ENCODE measurements at places on chromosomes 16 and 17.

DNA sequence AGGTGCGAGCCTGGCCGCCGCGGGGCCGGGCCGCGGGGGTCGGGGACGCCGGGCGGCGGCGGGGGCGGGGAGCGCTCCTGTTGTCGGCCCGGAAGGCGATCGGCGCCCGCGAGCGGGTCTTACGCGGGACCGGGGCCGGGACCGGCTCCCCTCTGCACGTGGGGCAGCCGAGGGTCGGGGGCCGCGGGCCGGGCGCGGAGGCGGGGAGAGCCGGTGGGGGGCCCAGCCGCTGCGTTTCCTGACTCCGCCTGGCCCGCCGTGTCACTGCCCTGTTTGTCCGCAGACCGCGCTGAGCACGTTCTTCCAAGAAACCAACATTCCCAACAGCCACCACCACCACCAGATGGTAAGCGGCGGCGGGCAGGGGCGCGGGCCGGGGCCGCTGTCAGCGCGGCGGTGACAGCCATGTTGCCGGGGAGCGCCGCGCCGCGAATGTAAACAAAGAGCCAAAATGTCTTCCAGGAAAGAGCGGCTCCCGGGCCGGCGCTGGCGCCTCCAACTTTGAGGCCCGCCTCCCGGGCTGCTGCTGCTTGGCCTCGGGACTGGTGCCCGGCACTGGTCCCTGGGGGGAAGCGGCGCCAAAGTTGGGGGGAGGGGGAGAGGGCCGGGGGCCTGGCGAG is 586 bp downstream of the UBALD2 start:
- DNase-seq: no peak

DNA sequence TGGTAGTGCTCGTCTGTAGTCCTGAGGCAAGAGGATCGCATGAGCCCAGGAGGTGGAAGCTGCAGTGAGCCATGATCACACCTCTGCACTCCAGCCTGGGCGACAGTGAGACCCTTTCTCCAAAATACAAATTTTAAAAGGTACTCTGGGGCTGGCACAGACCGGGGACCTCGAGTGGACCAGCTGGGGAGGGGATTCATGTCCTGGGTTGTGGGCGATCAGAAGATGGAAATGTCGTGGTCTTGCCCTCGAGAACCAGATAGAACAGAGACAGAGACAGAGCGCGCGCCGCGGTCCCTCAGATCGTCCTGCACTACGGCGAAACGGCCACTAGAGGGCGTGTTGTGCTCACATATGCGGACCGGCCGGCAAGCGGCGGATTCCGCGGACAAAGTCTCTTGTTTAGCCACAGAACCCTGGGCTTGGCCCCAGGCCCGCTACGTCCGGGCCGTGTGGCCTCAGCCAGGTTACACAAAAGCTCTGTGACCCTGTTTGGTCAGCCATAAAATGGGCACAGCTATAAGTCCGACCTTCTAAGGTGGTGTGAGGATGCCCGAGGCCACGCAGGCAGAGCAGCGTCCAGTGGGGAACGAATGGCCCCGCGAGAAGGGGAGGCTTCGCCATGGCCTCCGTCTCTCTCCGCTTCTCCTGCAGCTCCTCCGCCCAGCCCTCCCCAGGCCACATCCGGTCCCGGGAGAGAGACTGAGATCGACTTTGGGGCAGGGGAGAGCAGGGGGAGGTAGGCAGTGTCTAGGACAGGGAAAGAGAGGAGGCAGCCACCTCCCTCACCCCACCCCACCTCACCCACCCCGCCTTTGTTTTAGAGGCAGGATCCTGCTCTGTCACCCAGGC is 14.6 kb upstream of the SBK1 start:
- DNase-seq: peak; percentile 86

DNA sequence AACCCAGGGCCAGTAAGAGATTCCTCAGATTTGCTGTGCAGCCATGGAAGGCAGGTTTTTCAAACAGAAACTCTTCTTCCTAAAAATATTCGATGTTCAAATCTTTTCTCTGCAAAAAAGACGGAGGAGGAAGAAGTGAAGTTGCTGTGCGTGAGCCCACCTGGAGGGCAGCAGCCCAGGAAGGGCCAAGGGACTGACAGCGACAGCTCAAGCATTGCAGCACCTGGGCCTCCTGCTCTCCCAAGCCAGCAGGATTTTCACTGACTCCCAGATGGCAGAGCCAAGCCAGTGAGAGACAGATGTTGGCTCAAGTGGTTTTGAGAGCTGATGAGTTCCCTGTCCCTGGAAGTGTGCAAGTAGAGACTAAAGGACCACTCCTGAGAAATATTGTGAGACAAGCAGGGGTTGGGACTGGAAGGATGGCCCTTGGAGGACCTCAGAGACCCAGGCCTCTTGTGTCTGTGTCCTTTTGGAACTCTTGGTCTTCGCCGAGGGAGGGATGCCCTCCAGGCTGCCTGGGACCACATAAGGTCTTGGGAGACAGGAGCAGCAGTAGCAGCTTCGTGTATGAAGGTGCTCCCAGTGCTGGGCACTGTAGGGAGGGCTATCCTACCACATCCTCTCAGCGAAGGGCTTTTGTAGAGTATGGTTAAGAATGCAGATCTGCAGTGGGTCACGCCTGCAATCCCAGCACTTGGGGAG is 29.3 kb upstream of the TNFRSF13B start:
- no peak for DNase-seq

DNA sequence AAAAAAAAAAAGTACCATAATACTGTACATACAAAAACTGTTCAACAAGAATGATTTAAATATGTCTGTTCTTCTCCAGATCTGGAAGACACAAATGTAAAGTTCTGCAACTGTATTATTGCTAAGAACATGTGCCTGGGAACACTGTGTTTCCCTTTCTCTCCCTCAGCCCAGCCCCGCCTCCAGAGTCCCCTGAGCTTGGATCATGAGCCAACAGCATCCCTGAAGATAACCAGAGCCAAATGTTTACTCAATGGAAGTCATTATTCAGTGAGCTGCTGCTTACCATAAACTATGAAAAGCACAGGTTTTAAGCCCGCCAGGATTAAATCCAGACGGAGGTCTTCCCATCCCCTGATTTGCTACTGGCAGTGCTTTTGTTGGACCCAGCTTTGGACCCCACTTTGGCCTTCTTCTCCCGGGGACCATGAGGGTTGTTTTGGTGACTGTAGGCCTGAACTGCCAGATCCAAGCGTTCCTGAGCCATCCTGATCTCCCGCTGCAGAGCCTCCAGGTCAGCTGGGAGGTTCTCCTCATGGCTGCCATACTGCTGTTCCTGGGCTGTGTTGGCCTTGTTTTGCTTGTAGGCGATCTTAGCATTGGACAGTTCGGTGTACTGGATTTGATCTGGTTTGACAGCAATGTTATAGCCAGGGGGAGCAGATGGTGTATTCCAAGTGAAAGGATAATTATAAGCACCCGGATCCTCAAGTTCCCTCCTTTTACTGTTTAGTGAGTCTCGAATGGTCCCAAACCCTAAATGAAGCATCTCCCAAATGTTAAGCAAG is 25.6 kb downstream of the GJC1 start:
- DNase-seq: no peak

DNA sequence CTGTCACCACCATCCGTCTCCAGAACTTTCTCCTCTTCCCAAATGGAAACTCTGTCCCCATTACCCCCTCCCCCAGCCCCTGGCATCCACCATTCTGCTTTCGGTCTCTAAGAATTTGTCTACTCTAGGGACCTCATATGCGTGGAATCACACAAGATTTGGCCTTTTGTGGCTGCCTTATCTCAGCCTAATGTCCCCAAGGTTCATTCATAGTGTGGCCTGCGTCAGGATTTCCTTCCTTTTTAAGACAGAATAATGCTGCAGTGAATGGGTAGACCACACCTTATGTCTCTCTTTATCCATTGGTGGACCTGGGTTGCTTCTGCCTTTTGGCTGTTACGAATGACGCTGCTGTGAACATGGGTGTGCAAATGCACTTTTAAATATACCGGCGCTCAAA is 139.7 kb upstream of the PLCG2 start:
- no peak for DNase-seq

DNA sequence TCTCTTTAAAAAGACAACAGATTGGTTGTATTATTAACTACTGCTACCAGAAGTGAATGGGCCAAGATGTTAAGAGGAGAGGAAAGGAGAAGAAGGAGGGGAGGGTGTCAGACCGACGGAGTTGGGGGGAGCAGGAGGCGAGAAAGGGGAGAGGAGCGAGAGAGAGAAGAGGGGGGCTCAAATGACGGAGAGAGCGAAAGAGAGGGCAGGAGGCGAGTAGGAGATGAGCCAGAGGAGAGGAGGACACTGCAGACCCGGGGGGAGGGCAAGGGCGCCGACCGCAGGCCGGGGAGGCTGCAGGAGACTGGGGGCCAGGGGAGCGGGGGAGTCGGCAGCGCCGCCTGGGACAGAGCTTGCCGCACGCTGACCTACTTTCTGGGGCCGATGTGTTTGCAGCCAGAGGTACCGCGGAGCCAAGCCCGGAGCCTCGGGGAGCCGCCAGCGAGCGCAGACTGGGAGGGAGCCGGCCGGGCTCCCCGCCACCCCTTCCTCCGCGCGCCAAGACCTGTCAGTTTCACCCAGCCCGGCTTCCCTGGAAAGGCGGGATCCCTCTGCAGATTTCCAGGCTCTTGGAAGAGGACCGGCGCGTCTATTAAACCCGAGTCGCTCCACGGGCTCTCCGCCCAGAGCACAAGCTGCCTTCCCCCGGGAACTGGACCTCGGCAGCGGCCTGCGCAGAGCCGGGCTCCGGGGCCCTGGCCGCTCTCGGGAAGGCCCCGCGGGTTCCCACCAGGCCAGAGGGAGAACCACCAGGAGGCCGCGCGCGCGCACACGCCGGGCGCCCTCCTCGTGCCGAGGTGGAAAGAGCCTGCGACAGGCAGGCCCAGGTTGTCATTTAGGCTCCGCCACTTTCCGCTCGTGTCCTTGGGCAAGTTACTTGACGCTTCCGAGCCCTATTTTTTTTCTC is 74.6 kb downstream of the CMC2 start:
- no peak for DNase-seq

- DNase-seq: no peak
Measured at GRCh38 chr16:57538235-57538721, 1.9 kb upstream of the CCDC102A start.

GRCh38 chr17:79262624-79263023 is 188.0 kb downstream of the ENGASE start:
- no peak for DNase-seq

DNA sequence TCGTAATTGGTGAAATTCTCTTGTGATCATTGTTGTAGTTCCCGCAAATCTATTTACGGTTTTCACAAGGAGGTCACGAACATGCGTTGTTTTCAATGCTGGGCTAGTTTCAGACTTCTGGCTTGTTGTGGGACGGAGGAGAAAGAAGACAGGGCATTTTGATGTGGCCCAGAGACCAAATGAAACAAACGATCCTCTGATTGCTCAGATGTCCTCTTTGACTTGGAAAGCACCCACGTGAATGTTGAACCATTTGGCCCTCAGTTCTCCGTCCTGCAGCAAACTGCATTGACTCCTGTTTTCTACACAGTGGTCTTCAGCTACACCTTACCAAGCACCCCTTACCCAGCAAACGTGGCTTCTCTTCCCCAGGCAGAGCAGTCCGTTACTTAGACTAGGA is 391.0 kb downstream of the WWOX start:
- no peak for DNase-seq

- DNase-seq: no peak
Measured at GRCh38 chr17:34306466-34306865, 12.8 kb upstream of the CCL8 start.

DNA sequence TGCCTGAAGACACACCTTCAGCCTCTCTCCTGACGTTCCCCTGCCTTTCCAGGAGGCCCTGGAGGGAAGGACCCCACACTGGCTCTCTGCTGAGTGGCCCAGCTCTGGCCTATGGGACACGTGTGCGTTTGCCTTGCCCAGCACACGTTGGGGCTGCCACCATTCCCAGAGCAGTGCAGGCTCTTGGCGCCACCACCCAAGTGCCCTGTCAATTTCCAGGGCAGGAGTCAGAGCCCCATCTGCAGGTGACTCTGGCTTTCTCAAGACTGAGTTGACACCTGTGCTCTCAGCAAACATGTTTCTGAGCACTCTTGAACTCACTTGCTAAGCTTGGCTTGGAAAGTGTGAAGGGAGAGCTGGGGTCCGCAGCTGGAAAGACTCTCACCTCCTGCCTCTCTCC is 4.7 kb upstream of the IRF8 start:
- no peak for DNase-seq

DNA sequence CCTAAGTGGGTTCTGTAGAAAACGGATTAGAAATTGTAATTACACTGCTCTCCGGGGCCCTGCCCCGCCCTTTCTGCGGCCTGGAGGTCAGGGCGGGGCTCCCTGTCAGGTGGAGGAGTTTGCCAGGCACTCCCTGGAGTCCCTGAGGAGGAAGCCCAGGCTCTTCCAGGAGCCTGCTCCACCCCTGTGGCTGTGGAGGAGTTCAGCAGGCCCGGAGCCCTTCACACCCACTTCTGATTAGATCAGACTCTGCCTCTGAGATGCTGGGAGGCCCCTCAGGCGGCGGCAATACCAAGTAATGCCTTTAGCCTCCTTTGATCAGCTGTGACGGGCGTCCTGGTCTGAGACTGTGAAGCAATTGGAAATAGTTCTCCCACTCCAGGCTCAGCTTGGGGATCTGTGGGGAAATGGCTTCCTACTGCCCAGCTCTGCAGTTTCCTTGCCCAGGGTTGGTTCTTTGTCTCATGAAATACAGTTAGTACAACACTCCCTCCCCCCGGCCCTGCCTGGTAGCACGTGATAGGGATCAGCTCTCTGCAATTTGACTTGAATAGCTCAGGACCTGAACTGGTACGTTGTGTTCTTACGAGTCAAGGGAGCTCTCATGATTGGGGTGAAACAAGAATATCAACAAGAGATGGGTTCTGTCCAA is 22.3 kb downstream of the BAIAP2 start:
- no peak for DNase-seq

- DNase-seq: no peak
Measured at GRCh38 chr17:77316191-77316641, 175.4 kb downstream of the SEC14L1 start.

DNA sequence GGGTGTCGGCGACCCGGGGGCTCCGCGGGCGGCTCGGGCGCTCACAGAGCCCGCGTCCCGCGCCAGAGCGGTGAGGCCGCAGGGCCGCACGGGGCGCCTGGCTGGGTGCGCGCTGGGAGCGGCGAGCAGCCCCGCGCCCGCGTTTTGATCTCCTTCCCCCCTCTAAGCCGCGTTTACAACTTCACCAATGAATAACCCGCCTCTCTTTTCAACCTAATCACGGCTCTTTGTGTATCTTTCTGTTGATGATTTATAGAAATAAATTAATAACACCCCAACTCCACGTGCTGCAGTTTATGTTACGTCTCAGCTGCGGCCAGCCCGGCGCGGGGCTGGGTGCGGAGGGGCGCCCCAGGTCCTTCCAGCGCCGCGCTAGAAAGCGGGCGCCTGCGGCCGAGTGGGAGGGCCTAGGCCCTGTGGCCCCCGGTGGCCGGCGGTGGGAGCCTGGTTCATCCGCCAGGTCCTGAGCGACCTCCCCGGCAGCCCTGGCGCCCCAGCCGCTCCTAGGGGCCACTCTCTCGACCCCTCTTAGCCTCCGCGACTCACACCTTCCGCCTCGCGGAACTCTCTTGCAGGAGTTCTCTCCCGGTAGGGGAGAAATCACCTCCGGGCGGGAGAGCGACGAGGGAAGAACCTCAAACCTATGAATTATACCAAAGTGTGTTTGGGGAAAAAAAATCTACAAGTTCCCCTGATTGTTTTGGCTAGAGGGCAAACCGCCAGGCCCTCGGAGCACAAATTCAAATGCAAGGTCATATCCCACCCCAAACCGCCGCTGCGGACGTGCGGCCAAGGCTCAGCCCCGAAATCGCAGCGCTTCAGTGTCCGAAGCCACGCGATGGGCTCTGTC is 1.9 kb downstream of the HNF1B start:
- DNase-seq: no peak

GRCh38 chr17:27242951-27243350 is 51.0 kb upstream of the WSB1 start:
- no peak for DNase-seq

- no peak for DNase-seq
Measured at GRCh38 chr16:66255647-66256046, 110.8 kb upstream of the CDH5 start.
